ENCODE measurements at places on chromosomes 16 and 17.

GRCh38 chr16:75443298-75443697 is 10.0 kb upstream of the CFDP1 start:
- DNase-seq: no peak

- DNase-seq: no peak
These were observed 30.5 kb downstream of the KSR1 start for GRCh38 chr17:27486741-27487140.

DNA sequence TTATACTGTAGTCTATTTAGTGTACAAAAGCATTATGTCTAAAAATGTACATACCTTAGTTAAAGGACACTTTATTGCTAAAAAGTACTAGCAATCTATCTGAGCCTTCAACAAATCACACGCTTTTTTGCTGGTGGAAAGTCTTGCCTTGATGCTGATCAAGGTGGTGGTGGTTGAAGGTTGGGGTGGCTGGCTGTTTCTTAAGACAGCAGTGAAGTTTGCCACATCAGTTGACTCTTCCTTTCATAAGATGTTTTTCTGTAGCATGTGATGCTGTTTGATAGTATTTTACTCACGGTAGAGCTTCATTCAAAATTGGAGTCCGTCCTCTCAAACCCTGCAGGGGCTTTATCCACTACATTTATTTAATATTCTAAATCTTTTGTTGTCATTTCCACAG is 8.6 kb downstream of the ADGRG5 start:
- DNase-seq: no peak

GRCh38 chr17:65473363-65473762 is 88.1 kb downstream of the AXIN2 start:
- DNase-seq: no peak

GRCh38 chr16:29745121-29745852 is 503 bp downstream of the C16orf54 start:
- peak; percentile 86 for DNase-seq

DNA sequence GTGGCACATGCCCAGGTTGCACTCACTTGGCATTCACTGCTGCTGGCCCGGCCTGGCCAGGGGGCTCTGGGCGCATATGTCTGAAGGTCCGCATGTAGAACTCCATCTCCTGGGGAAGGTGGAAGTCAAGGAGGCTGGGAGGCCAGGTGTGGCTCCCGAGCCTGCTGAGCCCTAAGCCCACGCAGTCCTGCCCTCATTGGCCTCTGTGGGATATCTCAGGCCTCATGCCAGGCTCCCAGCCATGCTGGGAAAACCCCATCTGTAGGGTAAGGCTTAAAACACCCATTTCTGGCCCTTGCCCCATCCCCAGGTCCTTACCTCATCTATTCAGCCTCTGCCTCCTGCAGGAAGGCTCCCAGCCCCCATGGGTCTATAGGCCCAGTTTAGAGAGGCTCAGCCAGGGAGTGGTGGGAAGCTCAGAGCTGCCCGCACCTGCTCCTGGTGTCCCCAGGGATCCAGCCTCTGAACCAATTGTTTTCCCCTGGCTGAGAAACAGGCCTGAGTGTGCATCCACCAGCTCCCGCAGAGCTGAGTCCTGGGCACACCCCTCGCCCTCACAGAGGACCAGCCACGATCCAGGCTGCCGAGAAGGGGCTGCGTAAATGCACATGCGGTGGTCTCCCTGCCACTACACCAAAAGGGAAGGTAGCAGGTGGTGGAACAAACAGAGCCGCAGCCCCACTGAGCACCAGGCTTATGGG is 2.3 kb upstream of the TPPP3 start:
- DNase-seq: no peak

DNA sequence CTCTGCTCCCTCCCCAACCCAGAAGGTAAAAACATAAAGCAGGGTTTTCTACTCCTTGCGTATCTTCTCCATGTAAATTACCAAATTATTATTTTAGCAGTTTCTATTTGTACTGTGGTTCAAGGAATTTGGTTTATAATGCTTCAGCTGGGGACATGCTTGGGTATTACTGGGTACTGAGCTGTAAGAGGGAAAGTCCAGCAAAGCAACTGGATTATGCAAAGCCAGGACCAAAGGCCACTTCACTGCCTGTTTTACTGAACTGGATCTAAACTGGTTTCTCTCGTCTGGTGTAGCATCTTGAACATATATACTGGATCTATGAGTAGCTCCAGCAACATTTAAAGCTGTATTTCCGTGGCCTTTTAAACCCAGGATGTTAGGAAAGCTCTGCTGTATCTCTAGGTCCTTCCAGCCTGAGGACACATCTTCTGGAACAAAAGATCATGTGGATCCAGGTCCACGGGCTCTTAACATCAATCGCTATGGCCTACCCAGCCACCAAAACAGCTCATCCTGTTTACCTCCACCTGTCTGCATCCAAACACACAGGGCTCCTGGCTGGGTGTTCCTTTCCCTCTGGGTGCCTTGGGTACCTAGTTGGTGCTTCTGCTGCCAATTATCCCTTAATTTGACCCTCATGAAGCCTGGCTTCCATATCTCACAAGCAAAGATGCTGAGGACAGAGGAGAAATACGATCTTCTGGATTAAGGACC is 7.2 kb downstream of the PMP22 start:
- no peak for DNase-seq

DNA sequence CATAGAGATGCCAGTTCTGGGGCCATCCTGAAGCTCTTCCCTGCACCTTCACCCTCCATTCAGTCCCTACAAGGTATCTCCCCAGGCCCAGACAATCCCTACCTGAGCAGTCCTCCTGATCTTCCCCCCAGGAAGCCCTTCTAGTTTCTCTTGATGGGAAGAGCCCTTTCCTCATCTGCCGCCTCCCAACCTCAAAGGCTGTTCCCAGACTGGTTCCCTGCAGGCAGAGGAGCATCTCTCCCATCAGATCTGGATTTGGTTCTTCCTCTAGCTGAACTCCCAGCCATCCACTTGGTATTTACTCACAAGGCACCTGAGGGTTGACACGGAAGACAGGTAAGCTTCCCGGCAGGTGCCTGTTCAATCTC is 24.6 kb upstream of the PHB1 start:
- DNase-seq: no peak

DNA sequence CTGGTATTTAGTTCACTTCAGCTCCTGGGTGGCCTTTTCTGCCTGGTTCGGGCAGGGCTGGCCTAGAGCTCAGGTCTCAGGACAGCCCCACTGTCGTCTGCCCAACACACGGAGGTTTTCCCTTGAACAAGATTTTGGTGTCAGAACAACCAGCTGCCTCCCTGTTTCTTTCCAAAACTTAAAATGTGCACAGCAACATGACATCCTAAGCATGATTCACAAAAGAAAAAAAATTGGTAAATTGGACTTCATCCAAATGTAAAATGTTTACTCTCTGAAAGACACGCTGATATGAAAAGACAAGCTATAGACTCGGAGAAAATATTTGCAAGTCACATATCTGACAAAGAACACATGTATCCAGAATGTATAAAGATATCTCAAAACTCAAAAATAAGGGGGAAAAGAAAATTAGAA is 197.8 kb upstream of the CHMP6 start:
- DNase-seq: no peak

GRCh38 chr17:81256616-81257015 is 17.5 kb downstream of the NDUFAF8 start:
- DNase-seq: no peak

- DNase-seq: no peak
These were observed at the start of gene CLDN9 for GRCh38 chr16:3012828-3013420. CLDN9 (plus strand) TSS chr16:3012923; CDS start chr16:3013363, 440 bp downstream.

- peak; percentile 25 for DNase-seq
These were observed 118.1 kb downstream of the IRX5 start for GRCh38 chr16:55048745-55049144.

DNA sequence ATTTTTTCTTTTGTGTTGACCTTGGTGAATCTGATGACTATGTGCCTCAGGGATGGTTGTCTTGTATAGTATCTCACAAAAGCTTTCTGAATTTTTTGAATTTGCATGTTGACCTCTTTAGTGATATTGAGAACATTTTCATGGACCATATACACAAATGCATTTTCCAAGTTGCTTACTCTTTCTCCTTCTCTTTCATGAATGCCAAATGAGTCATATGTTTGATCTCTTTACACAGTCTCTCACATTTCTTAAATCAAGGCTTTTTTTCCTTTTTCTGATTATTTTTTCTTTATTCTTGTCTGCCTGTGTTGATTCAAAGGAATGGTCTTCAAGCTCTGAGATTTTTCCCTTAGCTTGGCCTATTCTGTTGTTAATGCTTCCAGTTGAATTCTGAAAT is 46.6 kb upstream of the KCNJ16 start:
- no peak for DNase-seq

DNA sequence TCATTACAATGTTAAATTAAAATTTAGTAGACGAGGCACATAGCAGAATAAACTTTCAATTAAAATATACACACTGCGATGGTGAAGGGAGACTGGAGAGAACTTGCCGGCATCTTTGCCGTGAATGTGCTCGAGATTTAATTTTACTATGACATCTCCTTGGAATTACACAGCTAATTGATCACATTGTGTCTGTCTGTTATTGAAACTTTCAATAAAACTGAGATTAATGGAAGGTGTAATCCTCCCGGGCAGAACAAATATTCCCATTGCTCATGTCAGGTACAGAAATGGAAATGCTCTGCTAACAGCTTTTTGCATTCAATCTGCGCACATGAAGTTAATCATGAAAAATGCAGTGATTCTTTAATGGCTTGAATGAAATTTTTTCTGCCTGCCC is 210.1 kb upstream of the NLRP1 start:
- no peak for DNase-seq

DNA sequence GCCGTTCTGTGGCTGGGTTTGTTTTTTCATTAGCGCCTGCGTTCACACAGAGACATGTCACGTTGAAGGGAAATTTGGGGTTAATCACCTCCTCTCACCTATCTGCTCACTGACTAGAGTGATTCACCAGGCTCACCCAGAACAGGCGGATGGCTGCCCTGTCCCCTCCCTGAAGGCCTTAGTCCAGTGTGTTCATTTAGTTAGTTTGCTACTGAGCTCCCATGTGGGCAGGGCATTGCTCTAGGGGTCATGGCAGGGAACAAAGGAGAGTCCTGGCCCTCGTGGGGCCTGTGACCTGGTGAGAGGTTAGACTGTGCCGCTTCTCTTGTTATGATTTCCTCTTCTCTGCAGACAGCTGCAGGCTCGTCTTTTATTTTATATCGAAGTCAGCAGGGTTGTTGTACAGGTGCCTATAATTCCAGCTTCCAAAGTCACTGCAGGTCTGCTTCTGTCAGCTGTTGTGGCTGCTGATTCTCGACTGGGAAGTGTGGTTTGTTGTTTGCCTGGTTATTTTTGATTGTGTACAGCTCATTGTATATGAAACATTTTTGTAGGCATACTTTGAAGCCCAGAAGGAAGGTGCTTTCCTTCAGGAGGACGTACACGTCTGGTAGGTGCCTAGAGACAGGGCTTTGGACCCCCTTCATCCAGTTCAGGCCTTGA is 73.4 kb upstream of the GSE1 start:
- no peak for DNase-seq

DNA sequence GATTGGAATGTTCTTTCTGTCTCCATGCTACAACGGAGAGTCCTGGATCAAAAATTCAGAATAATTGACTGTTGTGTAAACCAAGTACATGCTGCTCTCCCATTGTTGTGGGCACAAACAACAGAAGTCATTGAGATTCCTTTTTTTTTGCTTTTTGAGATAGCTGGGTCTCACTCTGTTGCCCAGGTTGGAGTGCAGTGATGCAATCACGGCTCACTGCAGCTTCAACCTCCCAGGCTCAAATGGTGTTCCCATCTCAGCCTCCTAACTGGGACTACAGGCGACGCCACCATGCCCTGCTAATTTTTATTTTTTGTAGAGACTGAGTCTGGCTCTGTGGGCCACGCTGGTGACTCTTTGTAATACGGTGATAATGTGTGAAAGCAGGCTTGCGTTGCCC is 24.5 kb downstream of the NDE1 start:
- no peak for DNase-seq

DNA sequence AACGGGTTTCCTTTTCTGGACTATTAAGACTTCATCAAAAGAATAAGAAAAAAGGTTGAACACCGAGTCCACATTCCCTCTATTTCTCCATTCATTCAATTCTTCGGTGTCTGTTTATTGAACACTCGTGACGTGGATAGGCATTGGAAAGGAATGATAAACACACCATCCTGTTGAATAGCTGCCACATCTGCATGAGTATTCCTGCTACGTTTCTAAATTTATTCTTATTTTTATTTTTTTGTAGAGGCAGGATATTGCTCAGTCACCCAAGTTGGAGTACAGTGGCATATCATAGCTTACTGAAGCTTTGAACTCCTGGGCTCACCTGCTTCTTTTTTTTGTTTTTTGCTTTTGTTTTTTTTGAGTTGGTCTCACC is 80.8 kb upstream of the CIBAR2 start:
- DNase-seq: no peak

DNA sequence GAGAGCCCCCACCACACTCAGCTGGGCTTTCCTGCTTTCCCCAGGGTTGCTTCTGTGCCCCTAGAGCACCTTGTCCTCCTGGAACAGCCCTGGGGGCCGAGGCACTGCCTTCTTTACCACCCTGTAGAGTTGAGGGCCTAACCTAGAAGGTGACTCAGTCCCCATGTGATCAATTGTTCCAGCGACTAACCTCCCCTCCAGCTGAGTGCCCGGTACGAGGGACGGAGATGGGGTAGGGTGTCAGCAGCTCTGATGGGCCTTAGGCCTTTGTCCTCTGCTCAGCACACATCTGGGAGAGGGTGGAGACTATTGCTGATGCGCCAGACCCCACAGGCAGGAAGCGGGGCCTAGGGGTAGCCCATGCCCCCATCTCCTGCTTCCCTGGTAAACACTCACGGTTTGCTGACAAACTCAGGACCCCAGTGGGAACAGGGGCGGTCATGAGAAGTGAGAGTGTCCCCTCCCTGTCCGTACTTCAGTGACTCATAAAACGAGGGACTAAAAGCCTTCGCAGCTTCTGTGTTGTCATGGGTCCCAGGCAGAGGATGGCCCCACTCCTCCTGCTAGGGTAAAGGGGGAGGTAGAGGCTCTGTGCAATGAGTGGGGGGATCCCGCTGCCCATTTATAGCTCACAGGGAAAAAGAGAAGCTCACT is 33.1 kb downstream of the NECAB2 start:
- no peak for DNase-seq

- DNase-seq: no peak
These were observed 35.8 kb downstream of the TANC2 start for GRCh38 chr17:63001689-63002394.

- no peak for DNase-seq
These were observed 132.6 kb upstream of the CACNG5 start for GRCh38 chr17:66702106-66702936.

- no peak for DNase-seq
These were observed 18.2 kb downstream of the EMC8 start for GRCh38 chr16:85781156-85781555.

- no peak for DNase-seq
These were observed 12.8 kb downstream of the CRISPLD2 start for GRCh38 chr16:84832488-84833143.
